ENCODE measurements at places on chromosomes 12 and 14.

- DNase-seq, result peak; percentile 4
These were observed 107.0 kb downstream of the HELB start for GRCh38 chr12:66409195-66409871.

DNA sequence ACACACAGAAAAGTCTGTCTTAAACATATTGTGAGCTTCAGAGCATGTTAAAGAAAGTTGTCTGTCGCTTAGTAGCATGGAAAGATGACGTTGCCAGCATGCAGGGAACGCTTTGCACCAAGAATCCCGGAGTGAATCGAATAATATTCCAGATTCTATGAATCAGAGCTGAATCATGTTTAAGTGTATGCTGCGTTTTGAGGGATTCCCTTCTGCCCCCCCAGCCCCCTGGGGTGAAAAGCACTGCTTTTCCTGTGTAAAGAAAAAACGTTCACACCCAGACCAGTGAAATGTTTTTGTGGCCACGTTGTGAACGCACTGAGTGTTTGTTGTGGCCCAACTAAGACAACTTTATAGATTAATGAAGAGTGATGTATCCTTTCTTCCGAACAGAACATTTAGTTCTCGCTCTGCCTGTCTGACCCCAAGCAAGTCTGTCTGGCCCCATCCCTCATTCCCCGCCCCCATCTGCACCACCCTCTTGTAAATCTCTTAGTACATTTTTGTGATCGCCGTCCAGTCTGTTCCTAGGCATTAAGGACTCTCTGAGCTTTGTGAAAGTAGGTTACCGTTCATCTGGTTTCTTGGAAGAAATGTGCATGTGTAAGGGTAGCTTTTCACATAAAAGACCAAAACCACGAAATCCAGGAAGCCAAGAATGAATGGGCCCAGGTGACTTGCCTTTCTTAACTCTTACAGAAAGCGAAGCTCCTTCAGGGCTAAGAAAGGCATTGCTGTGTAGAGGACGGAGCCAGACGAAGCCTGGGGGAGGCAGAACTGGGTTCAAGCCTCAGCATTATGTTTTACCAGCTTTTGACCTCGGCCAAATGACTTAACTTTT is 103.0 kb downstream of the SAMD4A start:
- DNase-seq, result no peak

GRCh38 chr12:92194561-92194960 is 48.9 kb upstream of the BTG1 start:
- no peak for DNase-seq

DNA sequence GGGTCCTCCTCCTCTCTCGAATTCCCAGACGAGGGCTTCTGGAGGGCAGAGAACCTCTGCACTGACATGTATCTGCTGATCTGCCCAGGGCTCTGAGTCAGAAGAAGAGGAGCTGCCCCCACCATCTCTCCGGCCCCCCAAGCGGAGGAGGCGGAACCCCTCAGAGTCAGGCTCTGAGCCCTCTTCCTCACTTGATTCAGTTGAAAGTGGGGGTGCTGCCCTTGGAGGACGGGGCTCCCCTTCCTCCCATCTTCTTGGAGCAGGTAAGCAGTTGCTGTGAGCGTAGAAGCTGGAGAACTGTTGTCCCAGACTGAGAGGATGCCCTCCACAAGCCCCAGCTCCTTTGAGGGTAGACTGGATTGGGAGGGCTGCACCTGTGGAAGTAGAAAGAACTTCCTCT is 19.8 kb downstream of the PRPF40B start:
- no peak for DNase-seq

GRCh38 chr12:946631-947030 is 2.9 kb downstream of the RAD52 start:
- DNase-seq, result no peak

- DNase-seq, result no peak
These were observed 36.7 kb downstream of the PRICKLE1 start for GRCh38 chr12:42552822-42553221.

GRCh38 chr12:2291182-2291832 is 238.5 kb downstream of the CACNA1C start:
- no peak for DNase-seq

DNA sequence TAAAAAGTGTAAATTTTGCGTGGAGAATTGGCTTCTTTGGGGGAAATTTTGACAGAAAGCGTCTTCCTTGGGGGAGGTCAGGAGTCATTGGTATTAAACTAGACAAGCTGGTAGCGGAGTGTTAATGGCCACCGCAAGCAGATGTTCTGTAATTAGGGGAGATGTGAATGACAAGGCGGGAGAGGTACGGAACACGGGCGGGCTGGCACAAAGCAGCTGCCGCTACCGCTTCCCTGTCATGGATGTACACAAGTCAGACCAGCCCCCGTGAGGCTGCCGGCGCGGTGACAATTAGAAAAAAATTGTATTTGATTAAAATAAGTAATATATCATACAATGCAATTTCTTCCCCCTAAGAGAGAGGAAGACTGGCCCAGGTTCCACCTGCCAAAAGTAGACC is 501.6 kb downstream of the VRK1 start:
- DNase-seq, result no peak

DNA sequence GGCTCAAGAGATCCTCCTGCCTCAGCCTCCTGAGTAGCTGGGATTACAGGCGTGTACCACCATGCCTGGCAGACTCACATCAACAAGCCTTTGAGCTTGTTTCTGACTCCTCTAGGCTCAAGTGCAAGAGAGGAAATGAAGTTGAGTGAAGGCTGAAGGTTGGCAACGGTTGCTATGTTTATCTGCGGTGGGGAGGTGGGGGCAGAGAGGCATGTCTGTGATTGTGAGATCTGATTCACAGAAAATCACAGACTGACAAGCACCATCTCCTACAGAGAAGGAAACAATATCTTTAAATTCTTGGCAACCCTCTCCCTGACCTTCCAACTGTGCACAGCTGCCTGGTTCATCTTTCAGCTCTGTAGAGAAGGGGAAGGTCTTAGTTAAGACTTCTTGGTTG is 22.1 kb upstream of the NINJ2 start:
- peak; percentile 84 for DNase-seq

DNA sequence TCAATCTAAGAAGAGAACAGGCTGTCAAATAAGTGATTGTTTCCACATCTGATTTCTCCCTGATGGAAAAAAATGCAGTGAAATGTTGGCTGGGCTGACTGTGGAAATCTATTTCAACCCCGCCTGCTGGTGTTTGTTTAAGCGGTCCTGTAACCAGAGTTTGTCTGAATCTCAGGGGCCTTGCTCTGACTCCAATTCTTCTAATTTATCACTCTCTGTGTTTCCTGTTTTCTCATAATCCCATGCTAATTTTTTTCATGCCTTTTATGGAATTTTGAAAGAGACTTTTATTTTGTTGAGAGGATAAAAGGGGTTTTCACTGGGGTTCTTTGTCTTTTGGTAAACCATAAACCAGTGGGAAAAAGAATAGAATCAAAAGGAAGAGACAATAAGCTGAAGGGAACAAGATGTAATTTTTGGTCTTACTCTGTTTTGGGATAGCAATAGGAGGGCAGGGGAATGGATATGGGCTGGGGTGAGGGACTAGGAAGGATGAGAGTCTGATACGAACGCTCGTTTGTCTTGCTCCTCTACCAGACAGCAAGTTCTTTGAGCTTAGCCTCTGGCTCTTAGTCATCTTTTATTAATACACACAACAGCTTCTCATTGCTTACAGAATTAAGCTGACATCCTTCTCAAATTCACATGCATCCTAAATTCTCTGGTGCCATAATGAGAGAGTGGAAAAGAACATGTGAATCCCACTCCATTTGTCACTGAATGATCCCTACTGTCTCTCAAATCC is 8.0 kb upstream of the MGP start:
- no peak for DNase-seq

- DNase-seq, result no peak
These were observed 17.9 kb downstream of the TOGARAM1 start for GRCh38 chr14:44979740-44980356.

DNA sequence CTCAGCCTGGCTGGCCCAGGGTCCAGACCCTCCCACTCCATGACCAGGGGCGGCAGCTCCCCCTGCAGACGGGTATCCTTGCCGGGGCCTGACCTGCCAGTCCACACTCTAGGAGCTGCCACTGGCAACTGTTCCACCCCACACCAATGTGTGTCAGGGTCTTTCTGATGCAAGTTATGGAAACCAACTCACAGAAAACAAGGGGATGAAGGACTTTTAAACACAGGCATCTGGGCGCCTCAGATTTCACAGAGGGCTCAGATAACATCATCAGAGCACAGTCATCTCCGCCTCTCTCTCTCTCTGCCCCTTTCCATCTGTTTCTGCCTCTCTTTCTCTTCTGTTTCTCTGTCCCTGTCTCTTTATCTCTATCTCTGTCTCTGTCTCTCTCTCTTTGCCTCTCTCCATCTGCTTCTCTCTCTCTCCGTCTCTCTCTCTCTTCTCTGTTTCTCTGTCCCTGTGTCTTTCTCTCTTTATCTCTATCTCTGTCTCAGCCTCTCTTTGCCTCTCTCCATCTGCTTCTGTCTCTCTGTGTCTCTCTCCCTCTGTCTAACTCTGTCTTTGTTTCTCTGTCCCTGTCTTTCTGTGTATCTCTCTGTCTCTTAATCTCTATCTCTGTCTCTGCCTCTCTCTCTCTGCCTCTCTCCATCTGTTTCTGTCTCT is 67.4 kb upstream of the FBRSL1 start:
- DNase-seq, result no peak

DNA sequence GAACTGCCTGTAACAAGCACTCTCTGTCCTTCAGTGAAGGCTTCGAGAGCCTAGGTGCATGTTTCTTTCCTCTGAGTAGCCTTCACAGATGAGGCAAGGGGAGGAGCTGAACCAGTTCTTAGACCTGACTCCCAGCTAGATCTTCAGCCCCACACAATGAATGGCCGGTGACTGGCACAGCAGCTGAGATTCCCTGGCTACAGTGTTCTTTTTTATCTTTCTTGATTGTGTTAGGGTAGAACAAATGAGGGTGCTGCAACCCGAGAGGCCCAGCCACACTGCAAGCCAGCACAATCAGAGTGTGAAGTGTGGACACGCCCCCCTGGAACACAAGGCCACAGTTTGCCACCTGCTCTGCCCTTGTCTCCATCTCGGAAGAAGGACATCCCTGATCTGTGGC is 19.1 kb upstream of the COL2A1 start:
- DNase-seq, result no peak

Measured in T-helper 22 cell (primary cell).